Hepatic stellate cell (primary cell): ENCODE measurements at places on chromosomes 7 and 10.
A peak's percentile ranks its signal among the peaks of the same experiment; 100 is the strongest.

DNA sequence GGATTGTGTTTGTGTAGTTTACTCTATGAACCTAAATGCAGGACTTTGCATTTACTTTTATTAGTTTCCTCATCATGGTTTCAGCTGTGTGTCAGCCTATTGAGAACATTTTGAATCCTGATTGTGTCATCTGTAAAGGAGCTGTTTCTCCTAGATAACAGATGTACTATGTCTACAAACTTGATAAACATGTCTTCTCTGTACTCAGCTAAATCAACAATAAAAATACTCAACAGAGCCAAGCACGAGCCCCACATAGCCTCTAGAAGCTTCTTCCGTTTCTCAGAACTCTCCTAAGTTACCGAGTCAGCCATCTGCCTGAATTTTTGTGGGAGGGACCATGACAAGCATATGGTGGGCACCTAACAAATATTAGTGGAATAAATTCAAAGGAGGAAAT is 234.7 kb downstream of the SKAP2 start:
- DNase-seq, result no peak

DNA sequence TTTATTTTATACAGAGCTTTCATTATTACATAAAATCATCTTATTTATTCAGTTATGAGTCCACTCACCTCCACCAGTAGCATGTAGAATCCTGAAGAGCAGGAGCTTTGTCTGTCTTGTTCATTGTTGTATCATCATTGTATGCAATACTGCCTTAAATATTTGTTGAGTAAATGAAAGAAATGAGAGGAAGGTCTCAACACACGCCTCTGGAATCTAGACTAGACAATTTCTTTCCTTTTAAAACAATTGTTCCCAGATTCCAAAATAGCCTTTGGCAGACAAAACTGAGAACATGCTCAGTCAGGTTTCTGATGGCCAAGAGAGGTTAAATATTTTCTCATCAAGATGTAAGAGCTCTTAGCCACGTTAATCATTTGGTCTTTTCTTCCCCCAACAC is 173.1 kb upstream of the AGR3 start:
- DNase-seq, result no peak

GRCh38 chr10:59805014-59805413 is 51.8 kb upstream of the MRLN start:
- no peak for DNase-seq

GRCh38 chr7:73352784-73353183 is 24.8 kb downstream of the FKBP6 start:
- no peak for DNase-seq

DNA sequence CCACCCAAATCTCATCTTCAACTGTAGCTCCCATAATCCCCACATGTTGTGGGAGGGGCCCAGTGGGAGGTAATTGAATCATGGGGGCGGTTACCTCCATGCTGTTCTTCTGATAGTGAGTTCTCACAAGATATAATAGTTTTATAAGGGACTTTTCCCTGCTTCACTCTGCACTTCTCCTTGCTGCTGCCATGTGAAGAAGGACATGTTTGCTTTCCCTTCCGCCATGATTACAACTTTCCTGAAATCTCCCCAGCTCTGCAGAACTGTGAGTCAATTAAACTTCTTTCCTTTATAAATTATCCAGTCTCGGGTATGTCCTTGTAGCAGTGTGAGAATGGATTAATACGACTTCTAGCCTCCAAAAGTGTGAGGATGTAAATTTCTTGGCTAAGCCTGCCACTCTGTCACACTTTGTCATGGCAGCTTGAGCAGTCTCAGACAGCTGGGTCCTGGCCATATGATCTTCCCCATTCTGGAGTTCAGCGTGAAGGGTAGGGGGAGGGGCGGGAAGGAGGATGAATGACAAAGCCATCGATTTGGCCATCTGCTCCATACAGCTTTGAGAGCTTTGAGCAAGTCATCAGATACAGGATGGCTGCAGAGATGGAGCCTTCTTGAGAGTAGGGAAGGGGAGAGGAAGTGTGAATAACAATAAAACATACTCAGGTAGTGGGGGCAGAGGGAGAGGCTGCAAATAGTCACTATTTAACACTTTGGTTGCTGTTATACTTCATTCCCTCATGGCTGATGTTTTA is 19.1 kb upstream of the INPP5F start:
- DNase-seq, result no peak

- no peak for DNase-seq
These were observed 325.8 kb upstream of the ZMIZ1 start for GRCh38 chr10:78742730-78743615.

- DNase-seq, result no peak
These were observed 4.6 kb upstream of the NOBOX start for GRCh38 chr7:144408121-144408520.

DNA sequence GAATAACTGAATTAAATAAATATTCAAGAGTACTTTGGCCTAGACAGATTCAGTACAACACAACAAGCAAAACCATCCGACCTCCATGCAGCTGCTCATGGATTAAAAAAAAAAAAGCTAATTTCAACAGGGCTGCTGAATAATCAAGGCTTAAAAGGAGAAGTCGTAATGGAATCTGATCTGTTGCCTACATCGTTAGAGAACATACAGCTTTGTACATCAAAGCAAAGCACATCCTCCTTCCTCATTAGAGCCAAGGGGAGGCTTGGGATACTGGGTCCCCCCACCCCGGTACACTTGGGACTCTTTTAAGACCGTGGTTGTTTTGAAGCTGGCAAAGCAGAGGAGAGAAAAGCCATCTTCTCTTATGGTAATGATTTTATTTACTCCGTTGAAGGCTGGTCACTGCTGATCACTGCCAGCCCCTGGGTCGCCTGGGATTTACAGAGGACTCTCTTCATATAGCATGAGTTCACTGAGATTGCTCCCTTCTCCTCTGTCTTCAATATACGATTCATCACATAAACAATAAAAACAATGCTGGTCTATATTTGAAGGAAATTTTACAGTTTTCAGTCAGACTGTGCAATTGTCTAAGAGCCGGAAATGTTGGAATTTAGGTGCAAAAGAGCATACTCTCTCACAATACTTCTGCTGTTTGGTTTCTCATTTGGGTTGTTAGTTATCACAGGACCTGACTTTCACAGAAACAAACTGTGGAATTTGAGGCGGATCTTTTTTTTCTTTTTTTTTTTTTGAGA is 148.8 kb downstream of the FAM107B start:
- no peak for DNase-seq

DNA sequence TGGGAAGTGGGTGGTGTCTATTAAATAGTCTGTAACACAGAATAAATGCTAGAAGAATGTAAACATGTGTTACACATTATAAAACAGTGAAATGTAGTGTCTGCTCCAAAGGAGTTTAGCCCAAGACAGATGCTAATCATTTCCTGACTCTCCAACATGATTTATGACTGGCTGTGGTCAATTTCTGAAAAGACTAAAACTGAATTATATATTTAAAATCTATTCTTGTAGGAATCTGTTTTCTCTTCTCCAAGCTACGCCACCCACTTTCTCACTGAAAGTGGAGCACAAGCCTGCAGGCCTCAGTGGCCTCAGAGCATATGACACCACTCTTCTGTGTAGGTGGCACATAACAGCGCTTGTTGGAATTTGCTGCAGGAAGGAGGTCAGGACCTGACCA is 44.4 kb downstream of the CTTNBP2 start:
- DNase-seq, result no peak

- DNase-seq, result no peak
These were observed 131.8 kb upstream of the WDR11 start for GRCh38 chr10:120719333-120719732.

DNA sequence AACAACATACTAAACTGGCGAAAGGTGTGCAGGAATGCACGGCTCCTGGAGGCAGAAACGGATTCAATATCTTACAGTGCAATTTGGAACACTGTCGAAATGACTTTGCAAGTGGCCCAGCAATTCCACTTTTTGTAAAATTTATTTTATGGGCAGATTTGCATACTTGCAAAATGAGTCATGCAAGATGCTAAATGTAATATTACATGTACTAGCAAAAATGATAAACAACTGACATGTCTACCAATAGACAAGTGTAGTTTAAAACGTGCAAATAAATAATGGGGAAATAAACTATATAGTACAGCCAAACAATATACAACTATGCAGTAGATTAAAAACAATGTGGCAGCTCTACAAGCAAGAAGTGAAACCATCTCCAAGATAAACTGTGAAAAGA is 97.7 kb downstream of the ARHGAP12 start:
- DNase-seq, result no peak

DNA sequence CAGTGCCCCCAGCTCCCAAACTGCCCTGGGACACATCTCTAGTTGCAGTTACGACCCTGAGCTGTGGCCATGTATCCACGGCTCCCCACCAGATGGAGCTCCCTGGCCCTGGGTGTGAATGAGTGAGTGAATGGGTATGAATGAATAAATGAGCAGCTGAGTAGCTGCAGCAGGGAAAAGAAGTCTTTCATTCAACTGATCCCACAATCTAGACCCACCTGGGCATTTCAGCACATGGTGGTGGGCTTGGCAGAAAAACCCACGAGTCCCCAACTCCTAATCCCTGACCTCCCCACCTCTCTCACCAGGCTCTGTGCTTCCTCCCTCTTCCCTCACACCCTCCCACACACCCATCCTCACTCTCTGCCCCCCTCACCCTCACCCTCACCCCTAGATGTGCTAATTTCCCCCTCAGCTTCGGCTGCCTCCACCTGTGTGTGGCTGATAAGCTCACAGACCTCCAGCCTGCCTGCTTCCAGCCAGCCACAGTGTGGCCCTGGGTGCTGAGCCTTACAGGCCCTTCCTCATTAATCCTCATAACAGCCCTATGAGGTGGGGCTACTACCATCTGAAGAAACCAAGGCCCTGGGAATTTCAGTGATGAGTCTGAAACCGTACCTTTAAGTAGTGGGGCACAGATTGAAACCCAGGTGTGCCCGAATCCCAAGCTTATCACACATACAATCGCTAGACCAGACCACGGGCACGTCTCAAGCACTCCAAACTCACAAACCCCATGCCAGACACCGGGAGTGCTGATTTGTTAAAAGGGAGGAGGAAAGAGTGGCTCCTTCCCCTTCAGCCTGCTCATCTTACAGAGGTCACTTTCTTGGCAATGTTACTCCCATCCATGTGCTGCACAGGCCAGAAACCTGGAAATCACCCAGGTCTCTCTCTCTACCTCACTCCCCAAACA is 2.2 kb upstream of the ATP6V1F start:
- no peak for DNase-seq

GRCh38 chr7:4633012-4633411 is 49.1 kb upstream of the FOXK1 start:
- peak; percentile 58 for DNase-seq

- DNase-seq, result no peak
These were observed 519.5 kb downstream of the GRID1 start for GRCh38 chr10:85847085-85847484.

DNA sequence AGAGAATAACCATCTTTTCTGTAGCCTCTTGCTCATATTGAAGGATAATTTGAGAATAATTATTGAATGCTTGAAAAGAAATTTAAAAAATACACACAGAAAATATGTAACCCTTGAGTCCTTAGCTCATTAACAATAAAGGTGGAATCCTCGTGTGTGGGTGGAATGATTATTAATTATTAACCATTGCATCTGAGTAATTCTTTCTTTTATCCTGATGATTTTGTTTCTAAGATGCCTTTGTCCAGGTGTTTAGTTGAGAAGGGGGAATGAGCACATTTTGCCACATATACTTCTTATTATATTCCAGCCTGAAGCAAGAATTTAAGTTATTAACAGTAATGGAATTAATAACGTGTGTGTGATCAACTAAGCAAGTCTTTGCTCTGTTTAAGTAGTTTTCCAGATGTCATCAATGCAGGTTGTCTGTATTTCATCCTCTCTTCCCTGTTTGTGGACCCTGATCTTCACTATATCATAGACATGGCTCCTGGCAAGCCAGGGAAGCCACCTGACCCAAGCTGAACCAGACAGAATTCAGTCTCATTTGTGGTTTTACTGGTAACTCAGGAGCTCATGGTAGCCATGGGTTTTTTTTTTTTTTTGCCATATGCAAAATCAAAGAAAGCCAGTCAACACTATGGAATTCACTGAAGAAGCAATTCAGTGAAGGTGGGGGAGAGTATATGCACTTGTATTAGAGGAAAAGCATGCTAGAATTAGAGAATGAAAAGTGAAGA is 144.3 kb downstream of the KIF20B start:
- DNase-seq, result no peak

- DNase-seq, result no peak
These were observed 125.8 kb downstream of the CUBN start for GRCh38 chr10:17003651-17004286.

- DNase-seq, result no peak
These were observed 927.4 kb downstream of the LRMDA start for GRCh38 chr10:76358743-76359395.

DNA sequence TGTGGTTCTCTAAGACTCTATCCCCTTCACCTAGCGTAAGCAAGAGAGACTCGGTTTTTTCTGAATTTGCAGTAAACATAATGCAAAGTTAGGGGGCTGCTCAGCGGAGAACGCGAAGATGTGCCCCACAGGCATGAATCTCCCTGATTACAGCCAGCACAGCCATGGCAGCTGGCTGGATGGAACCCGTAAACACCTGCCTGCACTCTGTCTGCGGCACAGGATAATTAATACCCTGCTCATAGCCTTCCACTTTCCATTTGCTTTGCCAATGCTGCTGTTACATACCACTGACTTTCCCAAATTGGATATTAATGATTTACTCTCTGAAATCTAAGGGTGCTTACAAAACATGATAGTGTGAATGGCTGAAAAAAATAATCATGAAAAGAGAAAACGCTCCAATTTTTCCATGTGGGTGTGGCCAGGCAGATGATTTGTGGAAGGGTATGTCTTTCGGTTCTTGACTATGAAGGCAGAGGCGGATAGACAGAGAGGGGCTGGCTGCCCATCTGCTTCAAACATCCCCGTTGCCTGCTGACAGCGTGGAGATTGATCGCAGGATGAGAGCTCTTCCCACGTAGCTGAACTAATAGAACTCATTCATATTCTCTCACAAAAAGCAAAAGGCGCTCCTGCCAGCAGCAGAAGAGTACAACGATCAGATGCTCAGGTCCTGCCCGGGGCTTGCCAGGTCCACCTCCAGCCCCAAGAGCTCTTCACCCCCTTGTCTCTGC is 193.2 kb upstream of the GHITM start:
- DNase-seq, result no peak

DNA sequence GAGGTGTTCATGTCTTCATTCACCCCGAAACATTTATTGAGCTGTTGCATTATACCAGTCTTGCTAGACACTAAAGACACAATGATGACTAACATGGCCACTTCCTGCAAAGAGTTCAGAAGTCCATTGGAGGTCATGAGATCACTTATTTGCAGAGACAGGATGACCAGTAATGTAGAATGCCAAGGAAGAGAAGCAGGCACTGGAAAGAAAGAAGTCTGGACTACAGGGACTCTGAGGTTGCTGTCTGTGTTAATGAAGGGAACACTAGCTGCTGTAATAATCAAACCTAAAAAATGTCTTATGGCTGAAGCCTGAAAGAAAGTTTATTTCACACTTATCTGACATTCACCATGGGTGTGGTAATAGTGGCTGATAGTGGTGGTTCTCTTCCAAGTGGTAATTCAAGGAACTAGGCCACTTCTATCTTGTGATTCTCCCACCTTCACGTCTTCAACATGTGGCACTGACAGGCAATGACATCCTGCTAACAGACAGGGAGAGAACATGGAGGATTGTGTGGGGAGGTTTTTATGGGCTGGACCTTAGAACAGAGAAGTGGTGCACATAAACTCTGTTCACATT is 89.2 kb upstream of the MKLN1 start:
- DNase-seq, result no peak

GRCh38 chr10:131772441-131772840 is 128.4 kb upstream of the PPP2R2D start:
- no peak for DNase-seq

GRCh38 chr10:20277820-20278219 is 461.6 kb downstream of the PLXDC2 start:
- no peak for DNase-seq

- DNase-seq, result no peak
These were observed 544.2 kb downstream of the KIF20B start for GRCh38 chr10:90245623-90246022.
